ENCODE measurements at places on chromosomes 4 and X.

DNA sequence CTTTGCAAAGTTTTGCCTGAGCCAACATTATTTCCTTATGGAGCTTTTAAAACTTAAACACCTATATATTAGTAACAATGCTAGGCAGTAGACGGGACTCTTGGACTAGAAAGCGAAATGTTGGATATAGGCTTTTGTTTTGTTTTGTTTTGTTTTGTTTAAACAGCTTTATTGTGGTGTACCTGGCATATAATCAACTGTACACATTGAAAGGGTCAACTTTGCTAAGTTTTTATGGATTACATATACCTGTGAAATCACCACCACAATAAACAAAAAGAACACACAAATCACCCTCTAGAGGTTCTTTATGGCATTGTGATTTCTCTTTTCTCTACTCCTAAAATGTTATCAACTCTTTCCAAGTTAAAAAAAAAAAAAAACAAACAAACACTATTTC lies 184.9 kb upstream of the LNX1 start:
- no peak for DNase-seq

DNA sequence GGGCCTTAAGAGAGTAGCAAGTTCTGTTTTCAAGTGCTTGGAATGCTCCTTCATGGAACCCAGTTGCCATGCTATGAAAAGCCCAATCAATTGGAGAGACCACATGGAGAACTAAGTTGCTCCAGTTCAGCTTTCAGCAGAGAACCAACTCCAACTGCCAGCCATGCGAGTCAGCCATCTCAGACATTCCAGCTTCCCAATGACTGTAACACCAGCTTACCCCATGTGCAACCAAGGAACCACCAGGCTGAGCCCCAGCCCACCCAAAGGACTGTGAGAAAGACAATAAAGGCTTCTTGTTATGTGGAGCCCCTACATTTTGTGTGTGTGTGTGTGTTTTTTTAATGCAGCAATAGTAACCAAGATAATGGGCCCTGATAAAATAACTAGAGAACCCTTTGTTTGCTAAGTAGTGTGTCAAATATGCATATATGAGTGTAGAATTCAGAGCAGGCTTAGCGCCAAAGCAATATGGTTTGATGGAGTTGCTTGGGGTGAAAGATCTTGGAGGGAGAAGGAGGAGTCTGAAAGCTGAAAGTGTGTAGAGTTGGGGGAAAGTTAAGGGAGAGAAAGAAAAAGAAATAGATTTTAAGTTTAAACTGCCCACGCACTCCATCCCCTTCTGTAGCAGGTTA lies 35.0 kb upstream of the CCKAR start:
- no peak for DNase-seq

GRCh38 chrX:20237864-20238263 lies 28.8 kb downstream of the RPS6KA3 start:
- DNase-seq: no peak

GRCh38 chr4:162401021-162401420 lies 237.2 kb upstream of the FSTL5 start:
- DNase-seq: no peak

DNA sequence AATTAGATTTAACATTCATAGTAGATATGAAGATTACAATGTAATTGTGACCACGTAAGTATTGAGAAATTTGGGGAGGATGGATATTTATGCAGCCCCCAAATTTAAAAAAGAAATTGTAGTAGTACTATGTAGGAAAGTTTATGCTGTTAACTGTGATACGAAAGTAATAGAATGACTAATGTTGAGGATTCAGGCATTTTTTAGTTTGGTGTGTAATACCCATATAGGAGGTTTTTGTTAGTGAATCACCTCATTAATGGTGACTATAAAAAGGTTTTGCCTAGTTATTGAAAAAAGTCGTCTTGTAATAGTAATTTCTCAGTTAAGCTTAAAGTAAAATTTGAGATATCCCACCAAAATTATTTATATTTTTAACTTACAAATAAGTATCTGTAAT lies 67.2 kb downstream of the SMARCAD1 start:
- DNase-seq: no peak

DNA sequence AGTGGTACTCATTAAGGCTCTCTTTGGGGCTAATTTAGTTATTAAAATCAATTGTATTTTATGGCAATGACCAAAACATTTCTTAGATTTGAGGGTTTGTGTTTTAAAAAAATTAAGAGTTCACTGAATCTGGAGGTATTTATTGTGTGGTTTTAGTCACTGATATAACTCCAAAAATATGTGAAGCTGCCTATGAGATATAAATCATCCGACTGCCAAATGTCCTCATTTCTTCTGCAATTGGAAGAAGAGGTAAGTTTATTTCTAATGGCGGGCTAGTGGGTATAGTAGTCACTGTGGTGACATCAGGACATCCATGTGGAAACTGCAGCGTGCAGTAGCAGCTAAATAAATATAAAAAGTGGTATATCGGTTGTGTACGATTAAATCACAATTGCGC lies 205.5 kb downstream of the MID1 start:
- DNase-seq: no peak

DNA sequence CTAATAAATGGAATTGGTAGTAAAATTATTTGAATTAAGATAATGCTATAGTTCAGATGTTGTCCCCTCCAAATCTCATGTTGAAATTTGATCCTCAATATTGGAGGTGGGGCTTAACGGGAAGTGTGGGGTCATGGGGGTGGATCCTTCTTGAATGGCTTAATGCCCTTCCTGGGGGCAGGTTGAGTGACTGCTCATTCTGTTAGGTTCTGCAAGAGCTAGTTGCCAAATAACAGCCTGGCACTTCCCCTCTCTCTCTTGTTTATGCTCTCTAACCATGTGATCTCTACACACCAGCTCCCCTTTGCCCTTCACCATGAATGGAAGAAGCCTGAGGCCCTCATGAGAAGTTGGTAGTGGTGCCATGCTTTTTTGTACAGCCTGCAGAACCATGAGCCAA lies 724.8 kb upstream of the FTHL17 start:
- DNase-seq: no peak

DNA sequence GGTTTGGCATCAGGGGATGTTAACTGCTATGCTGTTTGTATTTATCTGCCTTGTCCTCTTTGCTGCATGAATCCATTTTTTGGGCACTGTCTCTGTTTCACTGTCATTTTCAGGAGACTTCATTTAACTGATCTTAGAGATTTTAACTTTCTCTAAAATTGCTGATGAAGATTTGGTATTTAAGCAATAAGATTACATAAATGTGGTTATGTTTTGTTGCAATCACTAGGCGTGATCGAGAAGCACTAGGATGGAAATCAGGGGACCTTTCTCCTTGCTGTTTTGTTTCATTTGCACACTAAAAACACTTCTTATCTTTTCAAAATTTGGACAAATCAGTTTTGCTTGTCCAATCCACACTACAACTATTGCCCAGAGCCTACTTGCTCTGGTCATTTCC lies 15.4 kb downstream of the CXCL2 start:
- DNase-seq: no peak
